SK-N-SH (cell line): ENCODE measurements at places on chromosomes 7 and 10.

GRCh38 chr10:87664276-87664701, 4.6 kb downstream of the PAPSS2 start:
- H3K27ac ChIP-seq: no peak overlapping the region
- DNase-seq: no peak
- H3K4me1 ChIP-seq: peaks cover 4% of the 10 kb centered on the region; the same call in 1 of the 2 replicates
- H3K4me3 ChIP-seq: no peak overlapping the region
- no peaks in the 10 kb centered on the region for H3K27me3 ChIP-seq

- no peak overlapping the region for H3K4me3 ChIP-seq
- H3K27me3 ChIP-seq: no peaks in the 10 kb centered on the region
- H3K27ac ChIP-seq: no peak overlapping the region
- peaks cover 4% of the 10 kb centered on the region for H3K36me3 ChIP-seq
- H3K4me1 ChIP-seq: peaks cover 62% of the 10 kb centered on the region; the same call in 1 of the 2 replicates
These were observed 7.3 kb downstream of the ZCCHC24 start for GRCh38 chr10:79438021-79438698.

- DNase-seq: no peak
- H3K4me3 ChIP-seq: no peak overlapping the region
- no peak overlapping the region for H3K27ac ChIP-seq
- H3K27me3 ChIP-seq: no peaks in the 10 kb centered on the region
- no peaks in the 10 kb centered on the region for H3K36me3 ChIP-seq
- H3K4me1 ChIP-seq: no peaks in the 10 kb centered on the region
These were observed 521.7 kb upstream of the FZD8 start for GRCh38 chr10:36163827-36164226.

GRCh38 chr10:11573497-11573896, 38.0 kb downstream of the USP6NL start:
- no peak overlapping the region for H3K4me3 ChIP-seq
- H3K27ac ChIP-seq: no peak overlapping the region
- H3K4me1 ChIP-seq: peaks cover 4% of the 10 kb centered on the region; the same call in 1 of the 2 replicates
- H3K36me3 ChIP-seq: no peaks in the 10 kb centered on the region
- H3K27me3 ChIP-seq: no peaks in the 10 kb centered on the region
- DNase-seq: no peak
